ENCODE measurements at places on chromosomes 12 and 14. TPM values are rescaled to one million over a fixed set of nuclear protein-coding genes. Genes with fewer than 3 reads are reported as not detected.

- DNase-seq = no peak
Observed at GRCh38 chr12:98533723-98534251, 18.4 kb downstream of the TMPO start.

DNA sequence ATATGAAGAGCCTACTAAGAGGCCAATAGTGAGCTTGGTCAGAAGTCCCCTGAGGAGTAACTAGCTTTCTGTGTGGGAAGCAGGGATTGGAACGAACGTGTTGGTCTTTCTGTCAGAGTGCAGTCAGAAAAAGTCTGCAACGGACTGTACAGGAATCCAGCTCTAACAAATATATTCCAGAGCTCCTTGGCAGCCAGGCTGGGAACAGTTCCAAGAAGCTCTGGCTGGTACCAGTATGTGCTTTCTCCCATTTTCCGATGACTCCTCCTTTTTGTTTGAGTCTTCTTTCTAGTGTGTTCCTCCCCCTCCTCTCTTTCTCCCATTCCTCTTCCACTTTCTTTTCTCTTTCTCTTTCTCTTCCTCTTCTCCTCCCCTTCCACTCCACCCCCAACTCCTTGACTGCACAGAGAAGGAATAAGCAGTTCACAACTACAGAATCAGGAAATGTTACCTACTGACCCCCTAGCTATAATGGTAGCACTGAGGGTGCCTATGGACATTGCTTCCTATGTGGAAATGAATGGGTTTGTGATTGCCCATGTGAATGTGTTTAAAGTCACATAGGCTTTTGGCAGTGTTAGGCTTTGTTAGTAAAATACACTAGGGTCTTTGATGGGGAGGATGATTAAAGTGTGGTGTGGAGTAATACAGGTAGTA, 59.9 kb downstream of the TTLL5 start:
- DNase-seq = peak; percentile 62

DNA sequence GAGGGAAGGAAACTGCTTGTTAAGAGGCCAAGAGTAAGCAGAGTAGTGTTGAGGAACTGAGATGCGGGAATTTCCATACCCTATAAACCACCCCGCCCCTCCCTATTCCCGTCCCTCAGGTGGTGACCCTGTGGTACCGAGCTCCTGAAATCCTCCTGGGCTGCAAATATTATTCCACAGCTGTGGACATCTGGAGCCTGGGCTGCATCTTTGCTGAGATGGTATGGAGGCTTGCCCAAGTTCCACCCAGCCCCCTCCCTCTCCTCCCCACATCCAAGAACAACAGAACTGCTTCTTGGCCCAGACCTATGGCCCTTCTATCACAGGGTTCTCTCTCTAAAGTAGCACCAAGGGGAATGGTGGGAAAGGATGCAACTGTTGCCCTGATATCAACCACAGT, 2.7 kb downstream of the CDK2 start:
- DNase-seq = no peak

The ABHD12B gene
- not detected for total RNA-seq

DNA sequence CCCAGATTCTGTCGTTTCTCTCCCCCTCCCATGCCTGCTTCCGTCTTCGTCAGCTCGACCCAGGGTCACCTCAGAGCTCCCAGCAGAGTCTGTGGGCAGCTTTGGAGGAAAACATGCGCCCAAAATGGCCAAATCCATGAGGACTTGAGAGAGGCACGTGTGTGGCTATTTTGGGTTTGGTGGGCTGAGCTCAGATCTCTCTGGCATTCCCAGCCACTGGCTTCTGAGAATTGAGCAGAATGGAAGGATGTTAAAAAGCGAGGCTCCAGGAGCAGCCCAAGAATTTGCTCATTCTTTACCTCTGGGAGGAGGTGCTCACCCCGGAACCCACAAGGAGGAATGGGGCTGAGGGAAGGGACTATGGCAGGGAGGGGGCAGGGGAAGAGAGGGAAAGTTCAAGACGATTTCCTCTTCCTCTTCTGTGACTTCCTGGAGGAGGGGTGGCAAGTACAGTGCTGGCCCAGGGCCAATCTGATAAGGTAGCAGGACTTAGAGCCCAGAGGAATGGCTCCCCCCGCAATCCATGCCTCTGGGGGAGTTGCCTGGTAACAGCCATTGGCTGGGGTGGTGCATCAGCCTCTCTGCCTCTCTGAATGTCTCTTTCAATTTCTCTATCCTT, 20.1 kb downstream of the TSPAN9 start:
- DNase-seq = peak; percentile 81

- DNase-seq = no peak
Observed at GRCh38 chr12:12159988-12160387, 89.2 kb downstream of the BCL2L14 start.

The ZBTB25 gene
- 17.6 TPM for total RNA-seq

DNA sequence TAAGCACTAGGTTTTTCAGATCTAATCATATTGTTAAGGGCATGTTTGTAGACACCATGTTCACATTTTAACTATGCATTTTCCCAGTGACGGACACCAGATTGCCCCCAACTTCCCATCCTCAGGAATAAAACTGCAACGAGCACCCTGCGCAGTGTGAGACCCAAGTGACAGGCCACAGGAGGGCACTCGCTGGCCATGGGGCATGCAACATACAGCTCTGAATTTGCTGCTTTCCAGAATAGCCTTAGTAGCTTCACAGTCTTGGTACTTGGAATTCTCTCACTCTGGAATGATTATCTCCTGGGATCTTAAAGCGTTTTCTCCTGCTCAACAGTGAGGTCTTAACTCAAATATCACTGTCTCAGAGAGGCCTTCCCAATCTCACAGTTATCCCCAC, 972 bp upstream of the DDX47 start:
- DNase-seq = no peak

DNA sequence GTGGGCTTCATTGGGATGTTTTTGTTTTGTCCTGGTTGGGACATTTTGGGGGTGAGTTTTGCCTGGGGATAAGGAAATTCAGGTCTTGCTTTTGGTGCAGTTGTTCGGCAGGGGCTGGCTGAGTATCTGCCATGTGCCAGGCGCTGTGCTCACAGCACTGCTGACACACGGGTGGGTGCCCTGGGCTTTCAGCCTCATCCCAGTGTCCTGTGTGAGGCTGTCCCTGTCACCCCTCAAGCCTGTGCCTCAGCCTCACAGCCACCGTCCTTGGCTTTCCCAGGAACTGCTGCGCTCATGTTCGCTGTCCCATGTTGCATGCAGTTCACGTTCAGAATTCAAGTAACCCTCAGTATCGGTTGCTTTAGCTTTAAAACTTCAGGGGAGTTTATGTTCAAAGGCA, 24.9 kb downstream of the XRCC3 start:
- DNase-seq = no peak

- no peak for DNase-seq
Observed at GRCh38 chr14:52266782-52267181, 716 bp upstream of the PTGDR start.

The ADCY6 gene
- total RNA-seq = 55.6 TPM

The CTSG gene
- total RNA-seq = 2.6 TPM

DNA sequence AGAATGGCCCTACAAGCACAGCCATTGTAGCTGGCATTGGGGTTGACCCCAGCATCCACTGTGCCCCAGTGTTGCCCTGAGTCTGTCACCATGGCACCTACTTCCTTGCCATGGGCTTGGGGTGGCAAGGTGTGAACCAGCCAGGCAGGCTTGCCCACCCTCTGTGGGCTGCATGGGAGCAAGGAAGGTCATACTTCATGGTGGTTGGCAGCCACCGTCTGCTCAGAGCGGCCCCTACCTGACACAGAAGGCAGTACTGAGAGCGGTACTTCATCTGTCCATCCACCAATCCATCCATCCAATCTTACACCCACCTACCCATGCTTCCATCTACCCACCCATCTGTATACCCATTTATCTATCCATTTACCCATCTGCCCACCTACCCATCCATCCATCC, 160.1 kb downstream of the KIF26A start:
- peak; percentile 37 for DNase-seq

DNA sequence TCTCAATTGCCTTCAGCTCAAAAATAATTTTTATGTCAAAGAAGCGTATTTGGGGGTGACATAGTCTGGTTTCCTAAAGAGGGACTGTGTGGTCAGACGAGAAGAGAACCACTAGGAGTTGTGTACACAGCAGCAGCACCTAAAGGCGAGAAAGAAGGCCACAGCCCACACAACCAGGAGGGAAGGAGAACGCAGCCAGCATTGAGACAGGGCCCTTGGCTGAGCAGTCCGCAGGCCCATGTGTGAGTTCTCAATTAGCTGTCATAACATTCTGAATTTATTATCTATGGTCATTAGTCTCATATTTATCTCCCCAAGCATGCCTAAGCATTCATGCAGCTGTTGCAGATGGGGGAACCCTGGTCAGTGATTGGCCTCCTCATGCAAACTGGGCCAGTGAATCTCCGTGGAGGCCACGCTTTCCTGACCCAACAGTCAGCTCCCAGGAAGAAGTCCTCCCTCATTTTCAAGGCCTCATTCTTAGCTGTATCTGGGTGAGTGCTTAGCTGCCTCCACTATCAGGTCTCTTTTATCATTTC, 81.2 kb upstream of the ATF7IP start:
- DNase-seq = no peak

The KITLG gene
- 11.1 TPM for total RNA-seq

The GNG2 gene
- 15.5 TPM for total RNA-seq

The TMEM119 gene
- 1.3 TPM for total RNA-seq

DNA sequence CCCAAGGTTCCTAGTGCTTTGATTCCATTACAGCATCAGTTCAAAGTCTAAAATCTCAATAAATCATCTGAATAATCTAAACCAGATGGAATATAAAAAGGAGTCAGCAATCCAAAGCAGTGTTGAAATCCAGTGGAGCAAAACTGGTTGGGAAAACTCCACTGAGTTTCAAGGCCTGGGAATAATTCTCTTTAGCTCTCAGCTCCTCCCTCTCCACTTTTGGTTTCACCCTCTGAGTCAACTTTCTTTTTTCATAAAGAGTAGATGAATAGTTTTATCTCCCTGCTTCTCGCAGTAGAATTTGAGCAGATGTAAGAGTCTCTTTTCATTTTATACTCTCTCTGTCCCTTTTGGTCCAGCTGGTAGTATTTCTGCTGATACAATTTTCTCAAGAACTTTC, 338.6 kb downstream of the APAF1 start:
- DNase-seq = no peak

The RAD51AP1 gene
- total RNA-seq = 1.5 TPM

DNA sequence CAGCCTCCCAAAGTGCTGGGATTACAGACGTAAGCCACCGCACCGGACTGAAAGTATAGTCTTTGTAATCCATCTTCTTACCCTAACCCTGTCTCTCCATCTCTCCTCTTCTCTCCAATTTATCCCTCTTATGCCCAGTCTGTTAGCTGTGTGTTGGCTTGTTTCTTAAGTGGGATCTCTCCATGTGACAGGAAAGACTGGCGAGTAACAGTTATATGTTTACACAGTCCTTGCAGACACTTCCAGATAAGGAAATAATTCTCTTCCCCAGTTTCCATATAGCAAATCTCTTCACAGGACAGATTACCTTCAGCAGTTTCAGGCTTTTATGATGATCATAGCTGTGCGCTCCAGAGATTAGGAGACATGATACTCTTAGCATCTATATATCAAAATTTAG, 16.0 kb upstream of the DIP2B start:
- no peak for DNase-seq

- no peak for DNase-seq
Observed at GRCh38 chr14:57854571-57854970, 11.3 kb downstream of the SLC35F4 start.

The RAP1B gene
- total RNA-seq = 51.8 TPM

The TCL1A gene
- not detected for total RNA-seq

GRCh38 chr12:121513464-121514183, 67.2 kb downstream of the KDM2B start:
- no peak for DNase-seq

The MAPKAPK5 gene
- 26.2 TPM for total RNA-seq

The LRRC10 gene
- 39.2 TPM for total RNA-seq

The LMNTD1 gene
- total RNA-seq = not detected

GRCh38 chr14:65922142-65922541, 509.6 kb downstream of the FUT8 start:
- DNase-seq = no peak

GRCh38 chr12:46445551-46446235, 73.1 kb upstream of the SLC38A2 start:
- DNase-seq = no peak

- no peak for DNase-seq
Observed at GRCh38 chr14:29743531-29743930, 184.1 kb downstream of the PRKD1 start.

- DNase-seq = no peak
Observed at GRCh38 chr12:45130881-45131281, 80.0 kb upstream of the DBX2 start.

DNA sequence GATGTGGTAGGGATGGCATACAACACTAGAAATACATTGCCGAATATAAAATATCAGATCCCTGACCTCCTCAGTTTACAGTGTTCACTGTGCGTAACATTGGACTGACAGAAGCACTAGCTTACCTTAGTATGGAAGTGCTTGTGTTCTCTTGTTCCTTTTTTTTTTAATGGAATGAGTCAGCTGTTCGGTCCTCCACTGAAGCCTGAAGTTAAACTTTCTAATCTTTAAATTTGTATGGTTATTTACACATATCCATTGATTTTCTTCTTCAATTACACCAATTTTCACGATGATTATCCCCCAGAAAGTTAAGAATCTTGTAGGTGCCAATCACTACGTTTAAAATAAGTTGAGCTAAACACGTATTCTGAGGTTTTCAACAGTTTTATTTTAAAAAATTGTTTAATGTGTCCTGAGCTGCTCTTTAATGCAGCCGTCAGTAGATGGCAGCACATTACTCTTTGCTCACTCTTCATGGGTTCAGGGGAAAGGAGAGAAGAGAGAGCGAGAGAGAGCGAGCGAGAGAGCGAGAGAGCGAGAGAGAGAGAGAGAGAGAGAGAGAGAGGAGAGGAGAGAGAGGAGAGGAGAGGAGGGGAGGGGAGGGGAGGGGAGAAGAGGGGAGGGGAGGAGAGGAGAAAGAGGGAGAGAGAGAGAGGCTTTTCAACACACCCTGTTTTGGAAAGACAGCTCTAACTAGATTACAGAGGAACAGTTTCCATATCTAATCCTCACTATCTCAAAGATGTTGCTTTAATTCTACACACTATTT, 134.7 kb upstream of the SCAF11 start:
- no peak for DNase-seq

- no peak for DNase-seq
Observed at GRCh38 chr12:30968211-30968610, 41.7 kb downstream of the TSPAN11 start.

The GPR65 gene
- total RNA-seq = 0.62 TPM

The CCND2 gene
- total RNA-seq = 214 TPM

The OR6S1 gene
- not detected for total RNA-seq

The RTN1 gene
- total RNA-seq = 1.6 TPM

The GUCY2C gene
- total RNA-seq = not detected

DNA sequence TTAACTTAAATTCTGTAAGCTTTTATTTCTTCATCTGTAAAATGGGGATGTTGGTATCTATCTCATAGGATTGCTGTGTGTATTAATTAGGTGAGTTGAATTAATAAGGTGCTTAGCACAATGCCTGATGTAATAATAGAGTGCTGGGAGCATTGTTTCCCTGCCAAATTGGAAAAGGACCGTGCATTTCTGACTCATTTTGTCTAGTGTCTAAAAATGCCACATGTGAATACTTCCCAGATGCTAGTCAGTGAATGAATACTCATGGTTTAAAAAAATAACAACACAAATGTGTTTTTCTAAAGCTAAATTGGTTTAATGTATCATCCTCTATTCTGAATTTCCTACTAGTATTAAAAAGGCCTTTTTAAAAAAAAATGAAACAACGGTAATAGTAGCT, 45.4 kb upstream of the NEDD1 start:
- no peak for DNase-seq

The CAPRIN2 gene
- total RNA-seq = 23.2 TPM

GRCh38 chr12:122421821-122422729, at the start of gene CLIP1:
Gene CLIP1, minus strand, starts transcription at chr12:122422669. Its CDS starts 42,217 bp downstream, at chr12:122380452.
- DNase-seq = peak; percentile 89

GRCh38 chr14:65170768-65171507, 68.6 kb upstream of the MAX start:
- no peak for DNase-seq

GRCh38 chr12:114879354-114879753, 195.4 kb upstream of the TBX3 start:
- no peak for DNase-seq
